ENCODE measurements at places on chromosomes 13 and 19. TPM values are rescaled to one million over a fixed set of nuclear protein-coding genes. Genes with fewer than 3 reads are reported as not detected.

MADCAM1 gene
- polyA plus RNA-seq: not detected

ZNF83 gene
- 66.8 TPM for polyA plus RNA-seq

GRCh38 chr19:43316591-43317319 is 36.7 kb upstream of the CD177 start:
- H3K4me3 ChIP-seq: no peak overlapping the region
- H3K27ac ChIP-seq: no peak overlapping the region
- no peaks in the 10 kb centered on the region for H3K4me1 ChIP-seq

- no peaks in the 10 kb centered on the region for H3K4me1 ChIP-seq
- H3K27me3 ChIP-seq: no peaks in the 10 kb centered on the region
- no peaks in the 10 kb centered on the region for H3K36me3 ChIP-seq
Measured at GRCh38 chr13:28058866-28059613, 41.3 kb downstream of the FLT3 start.

ZNF541 gene
- 1.8 TPM for polyA plus RNA-seq

DNA sequence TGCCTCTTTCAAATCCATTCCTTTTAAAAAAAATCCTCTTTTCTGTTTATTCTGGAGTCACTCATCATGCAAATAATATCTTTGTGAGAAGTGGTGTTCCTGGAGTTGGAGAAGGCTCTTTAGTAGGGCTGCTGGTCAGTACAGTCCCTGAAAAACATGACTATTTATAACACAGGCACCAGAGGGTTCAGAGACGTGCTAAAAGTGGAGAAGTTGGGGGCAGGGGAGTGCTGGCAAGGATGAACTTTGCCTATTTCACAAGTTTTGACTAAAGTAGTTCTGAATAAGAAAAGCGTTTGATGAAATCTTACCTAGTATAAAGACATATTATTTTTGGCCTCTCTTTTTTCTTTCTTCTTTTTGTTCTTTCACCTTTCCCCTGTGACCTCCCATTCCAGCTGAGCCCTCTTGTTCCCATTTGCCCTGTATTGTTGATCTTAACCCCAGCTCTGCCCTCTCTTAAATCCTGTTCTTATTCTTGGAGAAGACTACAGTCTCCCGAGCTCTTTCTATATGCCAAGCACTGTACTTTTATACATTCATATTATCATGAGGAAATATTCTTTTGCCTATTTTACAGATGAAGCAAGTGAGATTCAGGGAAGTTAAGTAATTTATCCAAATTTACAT is 129.1 kb downstream of the TM9SF2 start:
- no peaks in the 10 kb centered on the region for H3K36me3 ChIP-seq
- H3K4me3 ChIP-seq: no peak overlapping the region
- H3K27me3 ChIP-seq: no peaks in the 10 kb centered on the region
- peaks cover 10% of the 10 kb centered on the region for H3K4me1 ChIP-seq

ZNF723 gene
- polyA plus RNA-seq: not detected

PLK5 gene
- 0.23 TPM for polyA plus RNA-seq

DNA sequence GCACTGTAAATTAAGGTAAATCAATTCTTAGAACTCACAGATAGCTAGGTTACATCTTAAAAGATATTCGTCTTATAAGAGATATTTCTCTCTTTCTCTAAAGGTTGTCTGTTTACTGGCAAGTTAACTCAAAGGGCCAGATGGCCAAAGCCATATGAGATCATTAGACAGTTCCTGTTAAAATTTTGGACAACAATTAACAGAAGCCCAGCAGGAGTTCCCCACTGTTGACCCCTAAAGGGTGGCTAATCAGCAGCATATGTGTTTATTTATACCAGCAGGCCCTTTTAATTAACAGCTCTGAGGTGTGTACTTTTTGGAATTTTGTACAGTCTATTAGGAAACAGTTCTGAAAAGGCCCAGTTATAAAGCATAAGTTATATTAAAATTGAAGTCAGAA is 245.8 kb downstream of the LIG4 start:
- peaks cover 2% of the 10 kb centered on the region for H3K27me3 ChIP-seq
- H3K4me3 ChIP-seq: no peak overlapping the region
- no peak for DNase-seq
- no peak overlapping the region for H3K27ac ChIP-seq
- H3K4me1 ChIP-seq: no peaks in the 10 kb centered on the region

URAD gene
- polyA plus RNA-seq: not detected

- H3K4me3 ChIP-seq: no peak overlapping the region
- no peak overlapping the region for H3K27ac ChIP-seq
- H3K4me1 ChIP-seq: no peaks in the 10 kb centered on the region
- H3K36me3 ChIP-seq: no peaks in the 10 kb centered on the region
Measured at GRCh38 chr13:23817830-23818229, 71.4 kb downstream of the MIPEP start.

DPP9 gene
- polyA plus RNA-seq: 29.3 TPM

CYP2A7 gene
- 0.37 TPM for polyA plus RNA-seq
